Mesendoderm (in vitro differentiated cells): ENCODE measurements at places on chromosomes 12 and 14.

- no peak for DNase-seq
These were observed 197.5 kb downstream of the STXBP6 start for GRCh38 chr14:24852312-24853060.

GRCh38 chr14:90831821-90832220 lies 15.6 kb upstream of the TTC7B start:
- no peak for DNase-seq

DNA sequence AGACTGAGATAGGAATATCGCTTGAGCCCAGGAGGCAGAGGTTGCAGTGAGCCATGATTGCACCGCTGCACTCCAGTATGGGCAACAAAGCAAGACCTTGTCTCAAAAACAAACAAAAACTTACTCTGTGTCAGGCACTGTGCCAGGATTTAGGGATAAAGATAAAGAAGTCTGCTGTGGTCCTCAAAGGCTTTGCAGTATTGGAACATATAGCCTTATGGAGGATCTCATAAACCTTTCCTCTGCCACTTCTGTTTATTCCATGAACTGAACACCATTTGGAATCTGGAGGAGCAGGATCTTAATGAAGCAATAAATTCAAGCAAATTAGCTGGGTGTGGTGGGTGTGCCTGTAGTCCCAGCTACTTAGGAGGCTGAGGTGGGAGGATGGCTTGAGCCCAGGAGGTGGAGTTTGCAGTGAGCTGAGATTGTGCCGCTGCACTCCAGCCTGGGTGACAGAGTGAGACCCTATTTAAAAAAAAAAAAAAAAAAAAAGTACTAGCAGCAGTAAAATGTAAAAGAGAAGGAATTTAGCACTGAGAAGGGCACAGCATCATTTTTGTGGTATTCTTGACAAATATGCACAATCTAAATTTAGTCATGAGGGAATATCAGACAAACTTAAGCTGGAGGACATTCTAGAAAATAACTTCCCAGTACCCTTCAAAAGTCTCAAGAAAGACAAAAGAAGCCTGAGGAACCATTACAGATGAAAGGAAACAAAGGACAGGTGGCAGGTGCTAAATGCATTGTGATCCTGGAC lies 27.1 kb downstream of the BMAL2 start:
- DNase-seq: no peak

- DNase-seq: peak; percentile 37
These were observed 218.5 kb downstream of the FUT8 start for GRCh38 chr14:65631040-65631439.

DNA sequence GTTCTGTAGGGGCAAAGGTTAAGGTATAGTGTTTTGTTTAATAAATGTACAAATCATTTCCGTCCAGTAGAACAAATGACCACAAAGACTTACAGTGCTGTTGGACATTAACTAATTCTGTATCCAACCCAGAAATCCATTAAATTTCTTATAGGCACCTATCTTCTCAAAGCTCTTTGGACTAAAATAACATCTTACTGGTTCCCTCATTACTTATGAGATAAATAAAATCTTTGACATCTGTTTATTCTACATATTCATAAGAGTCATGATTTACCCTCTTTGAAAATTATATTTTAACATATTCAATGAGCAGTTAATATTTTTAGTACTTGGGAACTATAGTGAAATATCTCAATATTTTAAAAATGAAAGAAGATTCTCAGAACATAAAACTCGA lies 102.7 kb upstream of the G2E3 start:
- no peak for DNase-seq

GRCh38 chr12:131857908-131858850 lies 30.0 kb downstream of the MMP17 start:
- no peak for DNase-seq

DNA sequence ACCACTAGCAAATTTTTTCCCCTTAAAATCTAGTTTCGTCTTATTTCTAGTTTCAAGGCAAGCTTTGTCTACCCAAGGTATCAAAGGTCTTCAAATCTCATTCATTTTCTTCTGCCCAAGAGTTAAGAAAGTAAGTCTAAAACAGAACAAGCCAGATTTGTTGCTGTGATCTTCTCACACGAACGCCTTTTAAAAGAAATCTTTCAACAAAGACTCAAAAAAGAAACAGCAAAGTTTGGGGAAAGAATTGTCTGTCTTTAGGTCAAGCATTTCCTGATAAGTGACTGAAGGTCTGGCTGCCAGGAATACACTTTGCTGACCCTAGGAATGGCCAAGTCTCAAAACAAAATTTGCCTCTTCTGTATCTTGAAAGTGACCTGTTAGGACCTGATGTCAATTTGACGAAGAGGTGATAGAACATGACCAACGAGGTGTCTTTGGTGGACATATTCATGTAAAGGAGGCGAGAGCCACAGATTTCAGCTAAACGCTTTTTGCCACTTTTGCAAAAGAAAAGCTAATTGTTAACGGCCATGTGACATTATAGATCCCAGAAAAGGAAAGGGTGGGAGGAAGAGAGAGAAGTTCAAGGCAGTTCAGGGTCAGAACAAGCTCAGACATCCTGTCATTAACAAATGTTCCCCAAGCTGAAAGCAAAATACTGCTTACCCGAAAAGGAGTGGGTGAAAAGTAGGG lies 1.7 kb downstream of the CDK17 start:
- peak; percentile 29 for DNase-seq

DNA sequence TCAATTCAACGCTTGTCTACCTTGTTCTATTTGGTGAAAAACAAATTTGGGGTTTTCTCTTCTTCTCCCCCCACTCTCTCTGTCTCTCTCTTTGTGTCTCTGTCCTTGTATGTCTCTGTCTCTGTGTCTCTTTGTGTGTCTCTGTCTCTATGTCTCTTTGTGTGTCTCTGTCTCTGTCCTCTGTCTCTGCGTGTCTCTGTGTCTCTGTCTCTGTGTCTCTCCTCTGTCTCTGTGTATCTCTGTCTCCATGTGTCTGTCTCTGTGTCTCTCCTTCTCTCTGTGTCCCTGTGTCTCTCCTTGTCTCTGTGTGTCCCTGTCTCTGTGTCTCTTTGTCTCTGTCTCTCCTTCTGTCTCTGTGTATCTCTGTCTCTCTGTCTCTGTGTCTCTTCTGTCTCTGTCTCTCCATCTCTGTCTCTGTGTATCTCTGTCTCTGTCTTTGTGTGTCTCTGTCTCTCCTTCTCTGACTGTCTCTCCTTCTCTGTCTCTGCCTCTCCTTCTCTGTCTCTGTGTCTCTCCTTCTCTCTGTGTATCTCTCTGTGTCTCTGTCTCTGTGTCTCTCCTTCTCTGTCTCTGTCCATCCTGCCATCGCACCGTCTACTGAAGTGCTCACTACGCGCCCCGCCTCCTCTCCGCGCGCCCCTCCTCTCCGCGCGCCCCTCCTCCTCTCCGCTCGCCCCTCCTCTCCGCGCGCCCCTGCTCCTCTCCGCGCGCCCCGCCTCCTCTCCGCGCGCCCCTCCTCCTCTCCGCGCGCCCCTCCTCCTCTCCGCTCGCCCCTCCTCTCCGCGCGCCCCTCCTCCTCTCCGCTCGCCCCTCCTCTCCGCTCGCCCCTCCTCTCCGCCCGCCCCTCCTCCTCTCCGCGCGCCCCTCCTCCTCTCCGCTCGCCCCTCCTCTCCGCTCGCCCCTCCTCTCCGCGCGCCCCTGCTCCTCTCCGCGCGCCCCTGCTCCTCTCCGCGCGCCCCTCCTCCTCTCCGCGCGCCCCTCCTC lies 12.8 kb downstream of the LRCOL1 start:
- peak; percentile 74 for DNase-seq

DNA sequence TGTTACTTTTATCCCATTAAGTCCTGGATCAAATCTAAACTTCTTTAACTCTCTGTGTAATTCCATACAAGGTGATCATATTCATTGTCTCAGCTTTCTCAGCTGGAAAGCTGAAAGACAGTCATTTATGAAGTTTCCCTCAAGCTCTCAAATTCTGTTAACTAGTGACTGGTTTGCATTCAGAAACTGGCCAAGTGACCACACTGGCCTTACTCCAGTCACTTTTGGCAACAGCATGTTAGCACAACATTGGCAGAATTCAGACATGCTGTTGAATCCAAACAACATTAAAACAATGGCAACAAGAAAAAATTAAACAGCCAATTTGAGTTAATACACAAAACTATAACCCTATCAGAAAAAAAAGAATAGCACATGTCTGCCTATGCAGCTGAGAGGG lies 343.3 kb downstream of the MDGA2 start:
- no peak for DNase-seq

GRCh38 chr12:100858656-100859055 lies 64.1 kb downstream of the ANO4 start:
- no peak for DNase-seq
